Testis (tissue), 5 donors: ENCODE measurements at places on chromosomes 6 and 20. TPM values are rescaled to one million over a fixed set of nuclear protein-coding genes. Genes with fewer than 3 reads are reported as not detected.

NHLRC1 gene
- total RNA-seq, result 3.1 TPM

PPP1R14C gene
- total RNA-seq, result 22.4 TPM

MLN gene
- total RNA-seq, result not detected

ESR1 gene
- total RNA-seq, result 8.1 TPM

RHAG gene
- total RNA-seq, result not detected

RAB32 gene
- 39.1 TPM for total RNA-seq

CCND3 gene
- 32.9 TPM for total RNA-seq

CUL7 gene
- 23.9 TPM for total RNA-seq

SLC44A4 gene
- total RNA-seq, result 1.2 TPM

VSX1 gene
- 0.16 TPM for total RNA-seq

KIF6 gene
- total RNA-seq, result 4.2 TPM

PARD6B gene
- 17.0 TPM for total RNA-seq

CTNNBL1 gene
- 50.4 TPM for total RNA-seq

NKAIN4 gene
- 4.7 TPM for total RNA-seq

HS3ST5 gene
- total RNA-seq, result 0.12 TPM

SLC35D3 gene
- not detected for total RNA-seq

RAMACL gene
- 1.7 TPM for total RNA-seq

PI16 gene
- 24.7 TPM for total RNA-seq

VWA7 gene
- 3.1 TPM for total RNA-seq

PAK5 gene
- total RNA-seq, result 0.31 TPM

KIAA1755 gene
- total RNA-seq, result 7.6 TPM

TMEM170B gene
- total RNA-seq, result 8.0 TPM

TMC2 gene
- total RNA-seq, result 0.56 TPM

ZFAND3 gene
- total RNA-seq, result 109 TPM
